ENCODE measurements at places on chromosomes 1 and 21.

- DNase-seq = no peak
Measured at GRCh38 chr1:81699234-81699633, 101.5 kb upstream of the ADGRL2 start.

DNA sequence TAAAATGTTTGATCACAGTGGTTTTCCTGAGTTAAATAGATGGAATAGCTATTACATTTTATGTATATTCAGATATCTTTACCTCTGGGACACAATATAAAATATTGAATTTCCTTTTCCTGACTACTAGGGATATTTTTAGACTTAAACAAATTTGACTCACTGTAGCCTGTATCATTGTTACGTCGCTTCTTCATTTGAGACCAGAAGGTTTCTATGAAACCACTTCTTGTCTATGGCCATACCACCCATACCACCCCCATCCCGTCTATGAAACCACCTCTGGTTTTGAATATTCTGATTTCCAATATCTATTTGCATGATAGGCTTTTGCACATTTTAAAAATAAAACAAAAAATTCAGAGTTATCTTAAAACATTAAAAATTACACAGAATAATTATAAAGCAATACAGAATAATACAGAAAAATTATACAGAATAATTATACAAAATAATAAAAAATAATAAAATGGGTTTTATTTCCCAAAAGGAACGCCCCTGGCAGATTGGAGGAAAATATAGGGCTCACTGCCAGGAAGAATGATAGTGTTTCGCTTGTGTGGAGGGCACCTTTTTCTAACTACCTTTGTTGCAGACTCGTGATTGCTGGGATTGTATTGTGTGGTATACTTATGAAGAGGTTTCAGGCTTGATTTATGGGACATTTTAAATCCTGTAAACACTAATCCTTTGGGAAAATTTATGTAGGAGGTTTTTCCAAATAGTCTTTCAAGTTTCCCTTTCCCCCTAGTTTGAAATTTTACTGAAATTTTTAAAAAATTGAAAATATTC lies 4.7 kb downstream of the SPEN start:
- peak; percentile 18 for DNase-seq

DNA sequence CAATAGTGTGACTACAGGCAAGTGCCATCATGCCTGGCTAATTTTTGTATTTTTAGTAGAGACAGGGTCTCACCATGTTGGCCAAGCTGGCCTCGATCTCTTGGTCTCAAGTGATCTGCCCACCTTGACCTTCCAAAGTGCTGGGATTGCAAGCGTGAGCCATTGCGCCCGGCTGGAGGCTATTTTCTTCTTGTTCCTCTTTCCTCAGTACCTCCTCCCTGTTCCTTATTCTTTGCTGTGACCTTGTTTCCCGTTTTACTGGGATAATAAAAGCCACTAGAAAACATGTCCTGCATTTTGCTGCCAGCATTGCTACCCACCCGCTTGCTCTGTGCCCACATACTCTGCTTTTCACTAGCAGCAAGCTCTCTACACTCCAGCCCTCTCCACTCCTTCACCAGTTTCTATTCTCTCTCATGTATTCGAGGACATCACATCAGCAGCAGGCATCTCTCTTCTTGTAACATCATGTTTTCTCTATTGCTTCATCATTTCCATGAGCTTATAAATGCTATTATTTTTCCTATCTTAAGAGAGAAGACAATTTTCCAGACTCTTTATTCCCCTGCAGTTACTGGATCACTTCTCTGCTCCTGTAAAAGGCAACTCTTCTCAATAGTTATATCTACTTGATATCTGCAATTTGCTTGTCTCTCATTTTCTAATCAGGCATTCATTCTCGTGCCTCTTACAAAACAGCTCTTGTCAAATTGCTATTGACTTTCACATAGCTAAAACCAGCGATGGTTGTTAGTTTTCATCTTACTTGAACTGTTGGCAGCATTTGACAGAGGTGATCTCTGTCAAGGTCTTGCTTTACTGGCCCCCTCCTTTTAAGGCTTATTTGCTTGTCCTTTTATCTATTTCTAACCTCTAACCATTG lies 34.5 kb upstream of the C21orf91 start:
- no peak for DNase-seq

GRCh38 chr1:217140041-217140901 lies 417.0 kb upstream of the ESRRG start:
- no peak for DNase-seq

Data from endothelial cell of umbilical vein (primary cell).